D341Med (cell line): ENCODE measurements at places on chromosomes 3 and 15.

- DNase-seq = no peak
These were observed 29.5 kb upstream of the SNRK start for GRCh38 chr3:43256714-43257461.

GRCh38 chr15:45948181-45948621, 313.4 kb downstream of the SQOR start:
- no peak for DNase-seq

GRCh38 chr3:69179740-69180372, 57.5 kb upstream of the LMOD3 start:
- no peak for DNase-seq

DNA sequence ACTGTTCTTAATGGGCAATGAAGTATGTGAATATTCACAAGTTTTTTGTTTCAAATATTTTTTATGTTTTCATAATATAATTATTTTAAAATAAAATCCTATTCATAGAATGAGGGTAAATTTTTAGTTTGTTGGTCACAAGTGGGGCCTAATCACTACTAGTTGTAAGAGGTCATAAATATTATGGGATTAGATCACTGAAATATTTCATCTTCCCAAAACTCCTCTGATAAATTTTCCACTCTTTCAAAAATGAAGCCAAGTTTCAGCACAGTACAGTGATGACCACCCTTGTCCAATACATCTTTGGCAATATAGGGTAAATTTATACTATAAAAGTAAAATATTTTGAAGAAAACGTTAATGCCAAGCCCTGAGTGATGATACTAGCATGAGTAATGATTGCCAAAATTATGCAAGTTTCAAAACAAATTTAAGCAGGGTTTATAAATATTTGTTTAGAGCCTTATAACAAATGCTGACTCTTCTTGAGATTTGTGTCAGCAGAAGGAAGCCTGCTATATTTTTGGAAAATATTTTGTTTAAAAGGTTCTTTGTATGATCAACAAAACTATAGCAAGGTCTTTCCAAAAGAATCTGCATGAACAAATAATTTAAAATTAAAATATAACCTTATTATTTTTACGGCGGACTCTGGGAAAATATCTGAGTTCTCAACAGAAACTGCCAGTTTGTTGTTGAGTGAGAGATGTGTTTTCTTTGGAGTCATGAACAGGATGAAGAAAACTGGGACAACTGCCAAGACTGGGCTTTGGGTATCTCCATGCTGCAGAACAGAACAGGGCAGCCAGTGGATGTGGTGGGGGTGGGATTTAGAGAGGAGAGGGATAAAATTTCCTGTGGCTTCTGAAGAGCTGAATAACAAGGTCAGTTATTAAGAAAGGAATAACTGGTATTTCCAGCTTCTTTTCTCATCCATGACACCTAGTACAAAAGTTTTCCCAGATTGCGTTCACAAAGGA, 17.9 kb upstream of the TM4SF1 start:
- no peak for DNase-seq

DNA sequence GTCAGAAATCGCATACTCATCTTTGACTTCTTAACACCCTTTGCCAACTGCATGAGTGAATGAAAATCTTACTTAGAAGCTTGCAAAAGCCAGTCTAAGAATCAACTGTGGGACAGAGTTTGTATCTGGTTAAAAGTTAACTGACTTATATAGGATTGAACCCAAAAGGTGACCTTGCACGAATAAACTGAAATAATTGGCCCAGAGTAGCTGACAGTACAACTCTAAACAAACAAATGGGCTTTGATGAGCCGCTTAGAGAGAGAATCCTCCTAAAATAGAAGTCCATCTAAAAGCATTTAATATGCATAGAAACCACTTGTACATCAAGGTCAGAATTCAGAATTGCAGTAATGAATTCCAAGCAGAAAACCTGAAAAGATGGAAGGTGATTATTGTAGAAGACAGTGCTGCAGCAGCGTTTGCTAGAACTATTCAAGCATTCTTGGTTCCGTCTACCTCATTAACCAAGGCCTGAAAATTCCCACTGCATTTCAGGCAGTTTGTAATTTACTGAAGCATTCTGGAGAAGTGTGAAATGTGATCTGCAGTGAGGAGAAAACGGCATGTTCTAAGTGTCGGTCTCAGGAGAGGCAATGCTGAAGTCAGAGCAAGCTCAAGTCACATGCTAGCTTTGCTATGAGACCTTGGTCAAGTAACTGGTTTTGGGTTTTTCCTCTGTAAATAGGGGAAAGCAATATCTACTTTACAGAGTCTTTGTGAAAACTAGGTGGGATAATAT, 103.7 kb downstream of the CADPS start:
- no peak for DNase-seq

DNA sequence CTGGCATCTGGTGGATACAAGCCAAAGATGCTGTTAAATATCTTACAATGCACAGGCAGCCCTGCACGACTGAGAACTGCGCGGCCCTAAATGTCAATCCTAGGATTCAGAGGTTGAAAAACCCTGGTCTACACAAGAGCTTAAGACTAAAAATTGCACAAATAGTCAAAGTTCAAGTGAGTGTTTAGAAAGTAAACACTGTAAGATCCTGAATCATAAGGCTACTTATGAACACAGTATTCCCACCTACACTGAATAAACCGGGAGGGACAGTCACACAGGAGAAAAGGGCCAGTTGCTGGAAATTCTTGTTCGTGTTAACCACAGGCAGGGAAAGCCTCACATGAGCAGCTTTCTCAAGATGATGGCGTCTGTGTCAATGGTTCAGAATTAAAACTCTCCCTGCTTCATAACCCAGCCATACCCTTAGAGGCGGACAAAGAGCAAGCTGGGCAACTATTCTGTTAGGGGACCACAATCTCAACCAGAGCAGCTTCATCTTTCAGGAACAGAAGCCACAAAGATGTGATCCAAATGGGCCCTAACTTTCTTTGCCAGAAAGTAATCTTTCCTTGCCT, 37.7 kb downstream of the LRIG1 start:
- no peak for DNase-seq

- DNase-seq = no peak
These were observed 1.2 kb downstream of the TRPM7 start for GRCh38 chr15:50685191-50685975.

DNA sequence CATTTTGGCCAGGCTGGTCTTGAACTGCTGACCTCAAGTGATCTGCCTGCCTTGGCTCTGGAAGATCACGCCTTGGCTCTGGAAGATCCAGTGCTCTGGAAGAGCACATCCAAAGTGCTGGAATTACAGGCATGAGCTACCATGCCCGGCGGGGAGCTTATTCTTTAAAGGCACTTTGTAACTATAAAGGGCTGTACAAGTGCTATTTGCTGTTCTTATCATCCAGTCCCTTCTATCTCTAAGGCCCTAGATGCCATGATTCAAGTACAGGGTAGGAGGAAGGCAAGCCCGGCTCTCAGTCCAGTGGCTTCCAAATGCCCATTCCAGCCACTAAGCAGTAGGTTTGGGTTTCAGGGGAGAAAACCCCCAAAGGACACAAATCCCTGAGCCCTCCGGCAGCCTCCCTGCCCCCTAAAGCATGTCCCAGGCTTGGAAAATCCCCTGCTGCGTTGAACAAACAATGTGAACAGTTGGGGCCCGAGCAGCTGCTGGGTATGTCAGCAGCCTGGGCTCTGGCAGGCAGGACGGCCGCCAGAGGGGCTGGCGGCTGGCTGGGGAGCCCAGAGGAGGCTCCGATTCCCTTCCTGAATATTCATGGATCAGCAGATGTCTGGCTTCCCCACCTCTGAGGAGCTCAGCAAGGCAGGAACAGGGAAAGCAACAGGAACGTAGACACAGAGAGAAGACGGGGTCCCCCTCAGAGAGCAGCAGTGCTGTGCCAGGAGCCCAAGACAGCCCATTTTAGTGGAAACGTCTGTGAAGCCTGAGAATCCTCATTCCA, 7.7 kb downstream of the IGDCC4 start:
- DNase-seq = peak; percentile 83

DNA sequence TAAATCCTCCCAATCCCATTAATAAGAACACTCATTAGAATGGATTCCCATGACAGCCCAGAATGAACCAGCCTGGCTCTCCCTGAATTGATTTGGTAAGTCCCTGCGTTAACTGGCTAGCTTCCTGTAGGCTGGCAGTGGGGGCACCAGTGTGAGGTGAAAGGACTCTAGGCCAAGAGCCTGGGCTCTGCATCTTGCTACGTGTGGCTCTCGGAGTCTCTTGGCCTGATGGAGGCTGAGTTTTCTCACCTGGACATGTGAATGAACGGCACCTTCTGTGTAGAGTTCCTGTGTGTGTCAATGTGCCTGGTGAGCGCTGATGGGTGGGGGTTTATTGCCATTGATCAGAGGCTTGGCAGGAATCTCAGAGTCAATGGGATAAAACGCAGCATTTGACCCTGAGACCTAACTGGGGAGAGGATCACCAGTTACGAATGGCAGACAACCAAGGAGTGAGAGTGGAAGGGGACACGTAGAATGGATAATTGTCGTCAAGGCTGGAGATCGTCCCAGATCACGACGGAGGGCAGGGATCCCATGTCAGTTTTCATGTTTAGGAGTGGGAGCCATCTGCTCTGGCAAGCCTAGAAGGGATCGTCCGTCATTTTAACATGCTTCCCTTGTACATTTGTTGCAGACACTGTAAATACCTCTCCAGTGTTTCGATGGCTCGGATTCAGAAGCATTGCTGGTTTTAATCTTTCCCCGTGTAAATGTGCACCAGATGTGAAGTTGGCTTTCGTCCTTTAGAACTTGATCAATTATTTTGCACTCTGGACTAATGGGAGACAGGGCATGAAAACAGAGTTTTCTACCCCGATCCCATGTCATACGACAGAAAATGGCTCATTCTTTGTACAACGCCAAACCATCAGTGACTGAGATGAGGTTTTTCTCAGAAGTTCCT, 9.0 kb upstream of the KLF13 start:
- DNase-seq = no peak

GRCh38 chr15:99275061-99275460, 23.8 kb downstream of the LRRC28 start:
- DNase-seq = no peak

- DNase-seq = no peak
These were observed 553.1 kb upstream of the PPP2R3A start for GRCh38 chr3:135412475-135412874.

DNA sequence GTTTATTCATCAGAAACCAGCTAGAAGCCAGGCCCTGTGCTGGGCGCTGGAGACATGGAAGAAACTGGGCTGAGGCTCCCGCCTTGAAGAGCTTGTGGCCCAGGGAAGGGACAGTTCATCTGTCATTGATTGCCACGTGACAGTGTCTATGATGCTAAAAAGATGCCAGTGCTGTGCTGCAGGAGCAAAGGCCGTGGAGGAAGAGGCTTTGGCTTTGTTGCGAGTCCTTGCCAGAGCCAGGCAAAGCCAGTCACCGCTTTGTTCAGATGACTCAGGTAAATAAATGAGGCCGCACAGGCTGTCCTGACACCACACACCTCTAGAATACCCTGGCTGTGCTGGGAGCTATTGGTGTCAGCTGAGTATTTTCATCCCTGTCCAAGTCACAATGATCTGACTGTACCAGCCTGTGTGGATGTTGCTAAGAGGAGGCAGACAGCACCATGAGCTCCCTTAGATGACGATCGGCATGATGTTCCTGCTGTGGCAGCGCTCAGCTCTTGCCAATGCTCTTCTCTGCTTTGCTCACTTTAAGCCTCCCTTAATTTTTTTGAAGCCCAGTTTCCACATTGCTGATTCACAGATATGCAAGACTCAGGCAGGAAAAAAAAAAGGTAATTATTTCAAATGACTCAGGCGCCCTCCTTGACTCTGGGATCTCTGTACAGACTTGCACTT, 77.5 kb downstream of the CCNL1 start:
- DNase-seq = no peak

DNA sequence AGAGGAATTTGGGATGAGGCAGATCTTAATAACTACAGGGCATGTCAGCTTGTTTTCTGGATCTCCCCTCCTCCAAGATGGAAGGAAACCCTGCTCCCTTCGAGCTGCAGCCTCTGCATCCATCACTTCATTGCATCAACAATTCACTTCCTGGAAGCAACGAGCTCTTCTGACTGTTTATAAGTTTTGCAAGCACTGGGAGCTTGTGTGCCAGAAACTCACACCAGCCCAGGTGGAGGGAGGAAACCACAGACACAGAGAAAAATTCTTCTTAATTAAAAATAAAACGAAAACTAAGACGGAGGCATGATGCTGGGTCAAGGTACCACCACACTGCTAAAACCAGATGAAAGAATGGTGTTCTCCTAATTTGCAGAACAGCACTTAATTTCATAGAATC, 10.6 kb downstream of the LRIG1 start:
- no peak for DNase-seq

DNA sequence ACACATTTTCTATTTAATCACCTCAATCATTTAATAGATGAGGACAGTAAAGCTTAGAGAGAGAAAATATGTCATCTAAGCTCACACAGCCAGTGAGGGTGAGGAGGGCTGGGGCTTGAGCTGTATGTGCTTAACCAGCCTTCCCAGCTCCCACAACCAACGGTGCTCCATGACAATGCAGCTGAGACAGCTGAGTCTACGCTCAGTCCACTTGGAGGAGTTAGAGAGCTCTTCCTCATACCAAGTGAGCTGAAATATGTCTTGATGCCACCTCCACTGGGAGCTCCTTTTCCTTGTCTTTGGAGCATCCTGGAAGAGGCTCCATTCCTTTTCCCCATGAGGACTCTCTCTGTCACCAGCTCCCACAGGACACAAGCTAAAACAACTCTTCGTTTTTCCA, 9.3 kb downstream of the HOMER2 start:
- no peak for DNase-seq

DNA sequence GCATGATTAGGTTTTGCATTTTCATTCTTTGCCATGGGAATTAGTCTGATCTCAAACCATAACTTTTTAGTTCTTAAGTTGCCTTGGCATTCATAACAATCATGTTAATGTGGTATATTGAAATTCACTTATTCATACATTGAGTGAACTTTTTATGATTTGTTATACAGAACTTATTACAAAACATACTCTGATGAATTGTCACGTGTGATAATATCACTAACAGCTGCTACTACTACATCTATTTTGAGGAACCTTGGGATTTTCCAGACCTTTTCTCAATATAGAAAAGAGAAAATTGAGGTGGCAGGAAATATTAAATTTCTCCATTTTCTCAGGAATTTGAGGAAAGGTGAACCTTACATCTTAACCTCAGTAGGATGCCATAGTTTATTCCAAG, 9.2 kb downstream of the LXN start:
- no peak for DNase-seq

DNA sequence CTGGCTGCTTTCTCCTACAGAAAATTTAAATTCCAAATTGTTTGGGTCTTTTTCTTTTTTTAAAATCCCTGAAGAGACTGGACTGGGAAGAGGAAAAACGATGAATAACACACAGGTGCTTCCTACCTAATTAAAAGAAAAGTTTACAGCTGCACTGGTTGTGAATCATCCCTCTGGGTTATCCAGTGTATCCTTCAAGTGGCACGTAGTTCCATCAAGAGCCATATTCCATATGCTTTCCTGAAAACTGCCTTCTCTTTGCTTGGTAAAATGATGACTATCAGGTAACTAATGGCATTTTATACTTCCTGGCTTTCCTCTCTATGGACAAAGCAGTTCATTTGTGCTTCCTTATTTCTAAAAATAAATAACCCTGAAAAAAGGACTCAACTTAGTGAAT, 123.2 kb downstream of the MAGI1 start:
- no peak for DNase-seq

- DNase-seq = no peak
These were observed 3.6 kb upstream of the TMPRSS7 start for GRCh38 chr3:112030901-112031300.

- no peak for DNase-seq
These were observed 135.3 kb downstream of the DIPK2A start for GRCh38 chr3:144106970-144107369.

GRCh38 chr3:51508255-51508654, 8.4 kb upstream of the DCAF1 start:
- no peak for DNase-seq

GRCh38 chr3:30913176-30913575, 18.7 kb upstream of the GADL1 start:
- DNase-seq = no peak
